ENCODE measurements at places on chromosomes 5 and 9.

GRCh38 chr5:90095292-90096060 lies 314.1 kb downstream of the CETN3 start:
- no peak for DNase-seq

DNA sequence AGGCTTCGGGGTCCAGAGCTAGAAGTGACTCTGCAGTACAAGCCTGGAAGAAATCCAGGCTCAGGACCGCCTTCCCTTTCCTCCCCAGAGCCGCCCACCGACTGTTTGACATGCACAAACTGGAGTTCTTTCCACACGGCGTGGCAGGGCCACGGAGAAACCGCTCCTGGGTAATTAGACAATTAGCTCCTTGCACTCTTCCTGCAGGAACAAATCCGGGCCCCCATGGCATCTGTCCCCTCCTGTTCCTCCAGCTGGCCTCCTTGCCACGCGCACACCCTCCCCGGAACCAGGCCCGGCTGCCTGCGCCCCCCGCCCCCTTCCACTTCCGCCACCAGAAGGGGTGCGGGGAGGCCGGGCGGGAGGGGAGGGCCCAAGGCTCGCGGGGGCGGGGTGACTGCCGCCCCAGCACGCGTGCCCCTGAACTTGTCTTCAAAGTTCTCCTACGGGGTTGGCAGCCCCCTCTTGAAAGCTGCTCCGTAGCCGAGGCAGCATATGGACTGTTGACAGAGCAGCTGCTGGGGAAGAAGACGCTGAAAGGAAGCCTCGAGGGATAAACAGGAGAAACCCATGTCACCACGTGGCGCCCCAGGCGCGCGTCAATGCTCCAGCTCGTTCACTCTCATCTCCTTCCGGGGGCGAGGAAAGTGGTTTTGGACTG lies 74.3 kb downstream of the SEC61B start:
- DNase-seq = no peak

GRCh38 chr9:31323726-31324444 lies 1060.6 kb upstream of the ACO1 start:
- DNase-seq = no peak

DNA sequence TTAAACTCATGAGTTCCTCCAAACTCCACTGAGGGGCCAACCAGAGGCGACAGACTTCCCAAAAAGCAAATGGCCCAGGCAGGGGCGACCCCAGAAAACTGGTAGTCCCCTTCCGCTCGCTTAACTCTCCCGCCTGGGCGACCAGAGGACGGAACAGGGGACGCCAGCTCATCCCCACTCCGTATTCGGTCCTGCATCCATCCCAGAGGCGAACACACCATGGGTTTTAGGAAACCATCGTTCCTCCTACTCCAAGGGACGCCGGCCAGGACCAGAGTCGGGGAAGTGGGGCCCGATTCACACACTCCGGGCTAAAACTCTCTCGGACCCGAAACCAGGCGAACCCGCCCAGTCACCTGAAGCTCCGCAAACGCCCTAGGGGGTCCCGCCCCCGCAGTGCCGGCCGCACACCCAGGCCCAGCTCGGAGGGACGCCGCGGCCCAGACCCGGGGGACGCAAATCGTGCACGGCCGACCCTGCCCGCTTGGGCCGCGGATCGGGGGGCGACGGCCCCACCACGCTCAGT lies 478 bp downstream of the TEX10 start:
- peak; percentile 49 for DNase-seq

GRCh38 chr5:51488803-51489642 lies 105.8 kb downstream of the ISL1 start:
- no peak for DNase-seq

DNA sequence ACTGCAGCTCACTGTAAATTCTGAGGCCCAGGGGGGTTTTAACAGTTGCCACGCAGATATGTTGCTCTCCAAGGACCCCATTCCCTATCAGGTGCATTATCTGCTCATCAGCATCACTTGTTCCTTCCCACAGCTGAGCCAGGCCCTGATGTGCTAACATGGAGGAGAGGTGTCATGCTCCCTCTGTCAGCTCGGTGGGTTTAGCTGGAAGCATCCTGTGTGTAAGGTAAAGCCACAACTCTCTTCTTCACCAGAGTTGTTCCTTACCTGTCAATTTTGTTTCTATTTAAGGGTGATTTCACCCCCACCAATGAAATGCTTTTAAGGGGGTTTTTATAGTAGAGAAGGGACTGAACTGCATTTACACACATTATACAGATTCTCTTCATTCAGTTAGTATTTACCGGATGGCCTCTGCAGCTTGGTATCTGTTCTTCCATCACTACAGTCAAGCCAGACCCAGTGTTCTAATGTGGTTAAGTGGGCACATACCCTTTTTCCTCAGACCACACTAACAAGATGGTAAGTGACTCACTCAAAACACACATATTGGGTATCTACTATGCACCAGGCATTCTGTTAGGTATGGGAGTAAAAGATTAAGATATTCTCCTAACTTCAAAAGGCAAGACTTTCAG lies 205.4 kb downstream of the DCP2 start:
- DNase-seq = no peak

DNA sequence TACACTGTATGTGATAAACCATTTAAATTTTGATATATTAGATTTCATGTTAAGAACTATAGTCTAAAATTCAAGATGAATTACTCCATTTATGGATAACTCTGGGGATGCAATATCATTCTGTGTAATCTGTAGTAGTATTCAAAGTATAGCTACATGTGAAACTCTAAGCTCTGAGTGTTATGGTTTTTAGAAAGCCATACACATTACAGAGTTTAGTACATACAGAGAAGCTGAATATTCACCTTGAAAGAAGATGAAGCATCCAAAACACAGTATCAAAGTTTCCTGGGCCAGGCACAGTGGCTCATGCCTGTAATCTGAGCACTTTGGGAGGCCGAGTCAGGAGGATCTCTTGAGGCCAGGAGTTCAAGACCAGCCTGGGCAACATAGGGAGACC lies 25.0 kb downstream of the ABHD17B start:
- no peak for DNase-seq

GRCh38 chr5:44868541-44868940 lies 59.8 kb downstream of the MRPS30 start:
- DNase-seq = no peak

DNA sequence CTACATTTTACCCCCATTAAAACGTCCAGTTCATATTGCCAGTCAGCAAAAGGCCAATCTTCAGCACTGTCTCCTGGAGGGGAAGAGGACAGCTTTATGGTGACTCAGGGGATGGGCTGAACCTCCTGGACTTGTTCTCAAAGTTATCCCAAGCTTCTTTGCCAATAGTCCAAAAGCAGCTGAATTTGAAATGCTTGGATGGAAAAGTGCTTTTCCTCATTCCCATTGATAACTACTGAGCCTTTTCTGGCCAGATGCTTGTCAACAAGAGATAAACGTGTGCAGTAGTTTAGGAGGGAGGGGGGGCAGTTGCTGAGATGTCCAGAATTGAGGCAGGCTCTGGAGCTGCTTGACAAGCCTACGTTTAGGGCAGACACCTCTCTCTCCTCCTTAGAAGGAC lies 43.5 kb downstream of the MTX3 start:
- no peak for DNase-seq

- DNase-seq = no peak
Measured at GRCh38 chr5:133939668-133940067, 28.8 kb downstream of the C5orf15 start.

DNA sequence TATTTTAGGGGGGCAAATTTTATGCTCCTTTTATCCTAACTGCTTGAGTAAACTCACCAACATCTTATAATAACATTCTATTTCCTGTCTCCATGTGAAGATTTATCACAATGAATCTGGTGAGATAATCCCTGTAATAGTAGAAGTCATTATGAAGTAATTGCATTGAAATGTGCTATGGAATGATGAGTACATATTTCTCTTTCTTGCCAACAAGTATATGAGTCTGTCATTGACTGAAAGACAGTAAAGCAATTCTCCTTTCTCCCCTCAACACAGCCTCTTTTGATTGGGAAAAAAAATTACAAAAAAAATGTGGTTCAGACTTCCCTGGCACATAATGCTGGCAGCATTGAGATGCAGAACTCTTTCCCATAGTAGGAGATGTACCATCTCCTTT lies 459.2 kb upstream of the RGMB start:
- DNase-seq = peak; percentile 26

GRCh38 chr5:96868603-96869371 lies 7.5 kb upstream of the ERAP2 start:
- DNase-seq = peak; percentile 51

- DNase-seq = no peak
Measured at GRCh38 chr9:100577776-100578448, at the start of gene CAVIN4. Gene CAVIN4, plus strand, starts transcription at chr9:100578079. Its CDS starts 65 bp downstream, at chr9:100578144.

DNA sequence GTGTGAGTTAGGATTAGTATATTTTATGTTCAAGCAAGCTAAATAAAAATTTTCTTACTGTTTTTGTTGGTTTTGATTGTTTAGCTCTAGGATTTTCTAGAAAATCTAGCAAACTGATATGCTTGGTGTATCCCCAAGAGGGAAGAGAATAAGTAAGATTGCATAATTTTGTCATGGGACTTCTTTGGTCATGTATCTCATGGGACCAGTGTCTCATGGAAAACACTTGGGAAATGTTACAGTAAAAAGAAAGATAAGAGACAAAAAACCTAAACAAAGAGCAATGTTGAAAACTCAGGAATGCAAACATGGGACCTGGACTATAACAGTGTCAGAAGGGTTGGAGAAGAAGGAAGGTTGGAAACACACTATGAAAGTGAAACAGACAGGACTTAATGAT lies 119.4 kb downstream of the TLR4 start:
- no peak for DNase-seq

DNA sequence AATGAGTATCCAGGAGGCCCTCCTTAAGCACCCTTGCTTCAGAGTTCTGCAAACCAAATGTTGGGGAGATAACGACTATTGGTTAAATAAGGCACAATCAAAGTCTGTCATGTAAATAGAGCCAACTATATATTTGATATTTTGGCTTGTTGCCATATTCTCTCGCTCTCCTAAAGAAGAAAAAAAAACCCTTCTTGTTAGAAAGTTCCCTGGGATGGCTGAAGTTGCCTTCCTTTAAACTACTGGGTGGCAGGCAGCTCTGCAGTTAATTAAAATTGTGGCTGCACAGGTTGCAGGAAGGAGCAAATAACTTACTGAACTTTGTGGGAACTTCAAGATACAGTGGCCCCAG lies 227.0 kb upstream of the ANKRD55 start:
- DNase-seq = no peak

GRCh38 chr5:22495016-22495720 lies 358.0 kb downstream of the CDH12 start:
- no peak for DNase-seq

DNA sequence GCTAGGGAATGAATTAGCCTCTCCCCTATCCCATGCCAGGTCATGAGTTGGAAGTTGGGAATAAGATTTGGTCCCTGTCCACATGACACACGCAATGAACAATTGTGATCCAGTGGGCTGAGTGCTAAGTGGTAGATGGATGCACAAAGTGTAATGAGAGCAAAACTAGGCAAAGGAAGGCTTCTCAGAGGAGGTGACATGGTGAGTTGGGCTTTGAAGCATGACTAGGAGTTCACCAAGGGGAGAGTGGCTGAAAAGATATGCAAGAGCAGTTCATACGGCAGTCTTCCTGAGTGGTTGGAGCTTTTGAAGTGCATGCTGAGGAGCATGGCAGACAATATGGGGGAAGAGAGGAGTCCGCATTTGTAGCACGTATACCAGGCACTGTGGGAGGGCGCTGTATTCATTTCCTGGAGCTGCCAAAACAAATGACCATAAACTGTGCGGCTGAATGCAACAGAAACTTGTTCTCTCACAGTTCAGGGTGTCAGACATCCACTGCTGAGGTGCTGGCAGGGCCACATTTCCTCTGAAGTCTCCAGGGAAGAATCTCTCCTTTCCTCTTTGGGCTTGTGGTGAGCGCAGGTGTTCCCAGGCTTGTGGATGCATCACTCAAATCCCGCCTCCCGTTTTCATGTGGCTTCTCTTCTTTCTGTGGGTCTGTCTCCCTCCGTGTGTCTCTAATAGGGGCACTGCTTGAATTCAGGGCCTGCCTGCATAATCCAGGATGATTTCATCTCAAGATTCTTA lies 49.5 kb downstream of the NSG2 start:
- DNase-seq = no peak

GRCh38 chr9:27572918-27573633 lies at the start of gene C9orf72:
Gene C9orf72, minus strand, starts transcription at chr9:27573481. Its CDS starts 6,361 bp downstream, at chr9:27567120.
- DNase-seq = peak; percentile 98

DNA sequence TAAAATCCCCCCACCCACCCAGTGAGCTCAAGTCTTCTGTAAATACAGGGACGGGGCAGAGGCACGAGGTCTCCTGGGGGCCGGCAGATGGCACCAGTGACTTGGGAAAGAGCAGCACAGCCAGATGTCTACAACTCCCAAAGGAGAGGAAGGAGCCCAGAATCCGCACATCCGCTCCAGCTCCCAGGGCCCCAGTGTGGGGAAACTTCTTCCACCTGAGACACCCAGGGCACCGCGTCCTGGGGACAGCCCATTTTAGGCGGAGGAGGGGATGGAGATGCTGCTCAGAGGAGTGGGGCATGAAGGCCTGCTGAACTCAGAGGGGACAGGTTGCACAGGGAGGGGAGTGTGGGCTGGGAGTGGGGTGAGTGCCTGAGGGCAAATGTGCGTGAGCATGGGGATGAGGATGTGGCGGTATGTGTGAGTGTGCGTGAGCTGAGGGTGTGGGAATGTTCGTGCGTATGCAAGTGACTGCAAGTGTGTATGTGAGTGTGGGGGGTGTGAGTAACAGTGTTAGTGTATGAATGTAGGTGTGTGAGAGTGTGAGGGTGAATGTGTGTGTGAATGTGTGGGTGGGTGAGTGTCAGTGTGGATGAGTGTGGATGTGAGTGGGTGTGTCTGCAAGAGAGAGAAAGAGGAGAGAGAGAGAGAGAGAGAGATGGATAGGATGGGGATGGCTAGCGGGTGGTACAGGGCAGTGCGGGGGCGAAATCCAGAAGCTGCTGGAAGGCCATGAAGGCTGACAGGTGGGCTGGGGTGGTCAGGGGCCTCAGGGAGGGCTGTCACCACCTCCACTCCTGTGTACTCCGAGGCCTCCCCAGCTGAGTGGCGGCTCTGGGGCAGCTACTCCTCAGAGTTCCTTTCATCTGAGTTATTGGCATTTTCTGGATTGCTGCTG lies 63.5 kb downstream of the DUSP1 start:
- peak; percentile 79 for DNase-seq

DNA sequence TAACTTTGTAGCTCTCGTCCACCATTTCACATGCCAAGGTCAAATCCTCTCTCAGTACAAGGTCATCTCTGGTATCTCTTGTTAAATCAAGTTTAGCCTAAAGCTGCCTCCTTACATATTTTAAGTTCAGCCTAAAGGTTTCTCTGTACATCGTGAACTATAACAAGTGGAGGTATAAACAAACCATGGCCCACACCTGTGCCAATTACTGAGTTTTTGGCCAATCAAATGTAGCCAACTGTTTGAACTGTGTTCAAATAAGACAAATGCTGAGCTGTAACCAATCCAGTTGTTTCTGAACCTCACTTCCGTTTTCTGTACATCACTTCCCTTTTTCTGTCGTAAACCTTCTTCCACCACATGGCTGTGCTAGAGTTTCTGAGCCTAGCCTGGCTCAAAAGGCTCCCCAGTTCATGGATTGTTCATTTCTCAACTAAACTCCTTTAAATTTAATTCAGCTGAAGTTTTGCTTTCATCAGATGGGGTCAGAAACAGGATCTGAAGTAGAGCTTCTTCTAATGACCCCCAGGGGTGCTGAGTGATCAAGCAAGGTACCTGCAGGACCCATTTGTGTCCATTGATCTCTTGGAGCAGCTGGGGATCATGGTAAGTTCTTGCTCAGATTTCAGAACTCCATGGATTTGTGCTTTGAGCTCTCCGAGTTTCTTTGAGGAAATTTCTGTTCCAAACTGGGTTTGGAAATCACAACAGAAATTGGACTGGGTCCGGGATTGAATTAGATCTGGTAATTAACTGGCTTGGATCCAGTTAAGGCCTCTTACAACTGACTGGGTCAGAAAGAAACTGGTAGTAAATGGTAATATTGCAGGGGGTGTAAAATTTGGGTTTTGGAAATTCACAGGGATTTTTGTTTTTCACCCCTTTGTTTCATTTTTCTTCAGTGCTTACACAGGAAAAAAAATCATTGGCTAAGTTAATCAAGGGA lies 11.0 kb upstream of the NANS start:
- DNase-seq = no peak
